ENCODE measurements at places on chromosomes 4 and X. TPM values are rescaled to one million over a fixed set of nuclear protein-coding genes. Genes with fewer than 3 reads are reported as not detected.

TCEAL5 gene
- total RNA-seq = not detected

RAP1GDS1 gene
- 27.6 TPM for total RNA-seq

NDNF gene
- 0.29 TPM for total RNA-seq

SPON2 gene
- total RNA-seq = 13.4 TPM

FAM133A gene
- total RNA-seq = 0.42 TPM

COL25A1 gene
- total RNA-seq = not detected

BCLAF3 gene
- total RNA-seq = 4.7 TPM

PLAC1 gene
- total RNA-seq = 0.87 TPM

SMARCA1 gene
- 19.3 TPM for total RNA-seq

KLHL34 gene
- not detected for total RNA-seq

ZCCHC12 gene
- total RNA-seq = not detected

SSX3 gene
- not detected for total RNA-seq

SPP1 gene
- total RNA-seq = 3.7 TPM

SPOCK3 gene
- 1.4 TPM for total RNA-seq

RNF175 gene
- 1.1 TPM for total RNA-seq

ABCD1 gene
- total RNA-seq = 17.8 TPM

ARAP2 gene
- total RNA-seq = 11.7 TPM

BEND2 gene
- not detected for total RNA-seq

CENPE gene
- 27.1 TPM for total RNA-seq

TAB3 gene
- 13.0 TPM for total RNA-seq

TMEM156 gene
- total RNA-seq = 5.9 TPM

DCAF12L2 gene
- not detected for total RNA-seq

DBET gene
- not detected for total RNA-seq

SMIM10L2A gene
- 0.23 TPM for total RNA-seq

RASGEF1B gene
- 0.13 TPM for total RNA-seq
